Type B pancreatic cell (in vitro differentiated cells): ENCODE measurements at places on chromosomes 13 and 19. TPM values are rescaled to one million over a fixed set of nuclear protein-coding genes. Genes with fewer than 3 reads are reported as not detected.

DNA sequence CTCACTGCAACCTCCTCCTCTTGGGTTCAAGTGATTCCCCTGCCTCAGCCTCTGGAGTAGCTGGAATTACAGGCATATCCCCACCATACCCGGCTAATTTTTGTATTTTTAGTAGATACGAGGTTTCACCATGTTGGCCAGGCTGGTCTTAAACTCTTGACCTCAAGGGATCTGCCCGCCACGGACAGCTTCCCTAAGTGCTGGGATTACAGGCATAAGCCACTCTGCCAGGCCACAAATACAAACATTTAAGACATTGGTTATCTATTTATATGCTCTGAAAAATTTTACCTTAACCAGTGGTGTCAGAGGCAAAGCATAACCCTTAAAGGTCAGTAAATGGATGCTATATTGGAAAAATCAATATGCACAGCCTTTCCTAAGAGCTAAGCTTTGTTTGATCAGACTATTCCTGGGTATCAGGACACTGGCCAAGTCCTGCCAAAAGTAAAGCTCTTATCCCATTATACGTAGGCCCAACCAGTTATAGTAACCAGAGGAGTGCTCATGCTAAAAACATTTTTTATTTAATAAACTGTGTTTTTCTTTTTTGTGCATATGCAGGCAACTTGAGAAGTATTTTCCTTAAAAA is 56.4 kb upstream of the STARD13 start:
- no peak for DNase-seq
- peaks cover 5% of the 10 kb centered on the region for H3K4me1 ChIP-seq
- H3K36me3 ChIP-seq: no peaks in the 10 kb centered on the region

DNA sequence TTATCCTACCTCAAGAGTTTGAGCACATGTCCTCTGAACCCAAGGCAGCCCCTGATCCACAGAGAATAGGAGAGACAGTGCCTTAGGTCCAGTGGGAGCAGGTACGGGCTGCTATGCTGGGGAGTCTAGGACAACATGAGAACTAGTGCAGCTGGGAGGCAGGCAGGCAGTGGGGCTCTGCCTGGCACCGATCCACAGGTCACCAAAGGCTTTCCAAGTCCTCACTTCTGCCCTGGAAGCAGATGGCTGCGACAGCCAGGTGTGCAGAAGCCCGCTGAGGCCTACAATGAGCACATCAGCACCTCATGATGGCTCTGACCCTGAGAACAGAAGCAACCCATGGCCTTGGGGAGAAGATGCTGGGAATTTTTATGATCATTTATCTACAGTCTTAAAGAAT is 29.8 kb upstream of the EPHX3 start:
- H3K27me3 ChIP-seq: no peaks in the 10 kb centered on the region
- H3K27ac ChIP-seq: no peak overlapping the region
- peaks cover under 1% of the 10 kb centered on the region for H3K4me1 ChIP-seq
- DNase-seq: no peak
- H3K4me3 ChIP-seq: no peak overlapping the region

DNA sequence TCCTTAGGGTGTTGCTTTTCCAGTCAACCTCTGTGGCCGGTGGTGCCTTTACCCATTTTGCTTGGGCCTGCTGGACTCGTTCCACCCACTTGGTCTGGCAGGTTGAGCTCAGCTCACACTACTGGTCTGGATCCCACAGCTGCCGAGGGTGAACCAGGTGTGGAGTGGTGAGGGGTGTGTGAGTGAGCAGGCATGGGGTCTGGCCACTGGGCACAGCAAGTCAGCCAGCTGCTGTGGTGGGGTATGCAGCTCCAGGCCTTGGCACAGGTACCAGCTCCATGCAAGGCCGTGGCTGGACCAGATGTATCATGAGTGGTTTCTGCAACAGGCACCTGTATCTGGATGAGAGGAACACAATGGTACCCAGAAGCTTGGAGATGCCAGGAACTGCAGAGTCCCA is 277.6 kb upstream of the KLHL1 start:
- no peaks in the 10 kb centered on the region for H3K27me3 ChIP-seq
- H3K4me3 ChIP-seq: no peak overlapping the region

DNA sequence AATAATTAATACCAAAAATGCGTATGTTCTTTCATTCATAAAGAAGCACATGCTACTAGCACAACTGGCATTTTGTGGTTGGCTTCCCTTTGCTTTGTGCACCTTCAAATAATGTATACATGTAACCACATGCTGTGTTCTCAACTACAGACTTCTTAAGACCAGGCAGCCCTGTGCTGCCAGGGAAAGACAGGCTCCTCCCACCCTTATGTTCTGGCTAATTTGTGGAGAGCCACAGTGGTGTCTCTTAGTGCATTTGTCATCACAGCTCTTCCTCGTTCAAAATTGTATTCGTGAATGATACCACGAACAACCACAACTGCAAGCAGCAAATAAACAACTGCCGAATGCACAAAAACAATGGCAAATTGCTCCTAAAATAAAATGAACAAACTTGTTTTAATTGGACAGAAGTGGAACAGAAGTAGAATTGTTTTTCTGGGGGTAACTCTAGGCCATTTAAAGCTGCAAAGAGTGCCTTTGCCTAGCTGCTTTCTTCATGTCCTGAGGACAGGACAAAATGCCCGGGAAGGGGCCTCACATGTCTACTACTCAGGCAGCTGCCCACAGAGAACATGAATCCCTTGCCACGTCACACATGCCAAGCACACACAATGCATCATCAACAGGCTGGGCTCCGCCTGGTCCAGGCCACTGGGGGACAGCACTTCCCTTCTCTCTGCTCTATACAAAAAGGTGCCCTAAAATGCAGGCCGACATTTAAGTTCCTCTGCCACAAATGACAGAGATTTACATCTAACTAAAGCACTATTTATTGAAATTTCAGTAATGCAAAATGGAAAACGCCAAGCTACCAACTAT is 21.7 kb downstream of the IRS2 start:
- H3K4me3 ChIP-seq: no peak overlapping the region
- peaks cover 9% of the 10 kb centered on the region for H3K36me3 ChIP-seq
- no peaks in the 10 kb centered on the region for H3K27me3 ChIP-seq

GRCh38 chr19:4391306-4391693 is 9.0 kb downstream of the SH3GL1 start:
- H3K36me3 ChIP-seq: peaks cover 3% of the 10 kb centered on the region
- H3K4me1 ChIP-seq: peaks cover 48% of the 10 kb centered on the region
- DNase-seq: no peak
- no peaks in the 10 kb centered on the region for H3K27me3 ChIP-seq
- H3K4me3 ChIP-seq: peak overlapping the region; percentile 74

DNA sequence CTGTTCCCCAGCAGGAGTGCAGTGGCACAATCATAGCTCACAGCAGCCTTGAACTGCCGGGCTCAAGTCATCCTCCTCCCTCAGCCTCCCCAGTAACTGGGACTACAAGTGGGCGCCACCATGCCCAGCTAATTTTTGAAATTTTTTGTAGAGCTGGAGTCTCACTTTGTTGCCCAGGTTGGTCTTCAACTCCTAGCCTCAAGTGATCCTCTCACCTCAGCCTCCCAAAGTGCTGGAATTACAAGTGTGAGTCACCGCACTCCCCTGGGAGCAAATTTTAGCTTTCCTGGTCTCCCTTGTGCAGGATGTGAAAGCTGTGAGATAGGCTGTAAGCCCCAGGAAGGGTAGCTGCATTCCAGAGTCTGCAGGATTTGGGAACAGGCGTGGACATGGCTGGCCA is 5.4 kb upstream of the GARRE1 start:
- H3K27me3 ChIP-seq: peaks cover 2% of the 10 kb centered on the region
- DNase-seq: no peak
- H3K4me3 ChIP-seq: no peak overlapping the region
- H3K4me1 ChIP-seq: peaks cover 2% of the 10 kb centered on the region
- H3K36me3 ChIP-seq: peaks cover 1% of the 10 kb centered on the region

DNA sequence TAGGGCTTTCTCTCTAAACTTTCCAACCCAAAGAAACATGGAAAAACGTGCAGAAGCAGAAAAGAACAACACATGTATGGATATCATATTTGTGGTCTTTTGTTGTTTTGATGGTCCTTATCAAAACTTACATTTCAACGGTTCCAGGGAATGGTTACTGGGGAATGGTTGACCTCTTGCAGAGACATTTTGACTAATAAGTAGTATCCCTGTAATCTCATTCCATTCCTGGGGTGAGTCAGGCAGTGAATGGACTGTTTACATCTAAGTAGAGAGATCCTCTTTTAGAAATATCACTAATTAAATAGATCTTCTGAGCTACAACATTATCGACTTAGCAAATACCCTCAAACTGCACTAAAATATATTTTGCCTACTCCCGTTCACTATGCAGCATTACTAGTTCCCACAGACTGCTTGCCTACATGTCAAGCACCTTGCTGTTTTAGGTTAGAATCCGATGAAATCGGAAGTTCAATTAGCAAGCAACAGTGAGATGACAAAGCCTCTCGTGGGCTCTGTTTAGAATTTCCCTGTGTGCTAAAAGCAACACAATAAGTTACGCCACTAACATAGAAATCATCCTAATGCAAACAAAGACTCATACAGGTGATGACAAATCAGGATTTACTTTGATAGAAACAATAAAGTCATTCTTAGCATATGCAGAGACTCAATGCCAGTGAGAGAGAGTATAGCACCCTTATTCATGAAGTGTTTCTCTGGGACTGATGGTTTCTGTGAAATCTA is 797.7 kb upstream of the ARGLU1 start:
- DNase-seq: no peak
- H3K36me3 ChIP-seq: no peaks in the 10 kb centered on the region
- H3K4me3 ChIP-seq: no peak overlapping the region

GRCh38 chr19:16285769-16286498 is 38.7 kb upstream of the KLF2 start:
- peak overlapping the region; percentile 26 for H3K27ac ChIP-seq
- peaks cover 15% of the 10 kb centered on the region for H3K4me1 ChIP-seq
- no peaks in the 10 kb centered on the region for H3K36me3 ChIP-seq
- no peak overlapping the region for H3K4me3 ChIP-seq
- peaks cover 18% of the 10 kb centered on the region for H3K27me3 ChIP-seq

DNA sequence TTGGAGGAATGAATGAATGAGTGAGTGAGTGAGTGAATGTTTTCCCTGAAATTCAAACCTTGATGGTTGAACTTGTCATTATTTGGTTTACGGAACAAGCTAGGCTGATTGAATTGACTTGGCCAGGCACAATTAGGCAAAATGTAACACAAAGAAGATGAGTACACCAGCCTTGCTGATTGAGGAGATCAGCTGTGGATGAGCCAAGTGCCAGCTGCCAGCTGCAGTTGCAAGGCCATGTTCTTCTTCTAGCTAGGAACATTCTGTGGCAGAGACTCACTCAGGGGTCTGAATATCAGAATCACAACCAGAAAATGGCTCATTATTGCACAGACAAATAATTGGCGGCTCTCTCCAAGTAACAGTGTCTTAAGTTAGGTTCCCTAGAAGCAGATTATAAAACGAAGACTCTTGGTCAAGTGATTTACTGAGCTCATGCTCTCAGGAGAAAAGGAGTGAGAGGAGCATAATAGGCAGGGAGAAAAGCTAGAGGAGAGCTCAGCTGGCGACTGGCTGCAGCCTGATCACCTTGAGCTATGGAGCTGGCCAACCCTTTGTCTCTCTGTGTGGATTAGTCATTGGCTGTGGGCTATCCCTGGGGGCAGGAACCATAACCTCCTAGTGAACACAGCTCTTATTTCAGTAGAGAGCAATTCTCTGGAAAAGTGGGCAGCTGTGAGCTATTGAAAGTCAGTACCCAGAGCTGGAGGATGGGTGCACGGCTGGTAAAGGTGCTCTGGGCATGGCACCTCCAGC is 225.3 kb upstream of the SERP2 start:
- no peak overlapping the region for H3K4me3 ChIP-seq
- H3K27me3 ChIP-seq: no peaks in the 10 kb centered on the region
- no peaks in the 10 kb centered on the region for H3K36me3 ChIP-seq

DNA sequence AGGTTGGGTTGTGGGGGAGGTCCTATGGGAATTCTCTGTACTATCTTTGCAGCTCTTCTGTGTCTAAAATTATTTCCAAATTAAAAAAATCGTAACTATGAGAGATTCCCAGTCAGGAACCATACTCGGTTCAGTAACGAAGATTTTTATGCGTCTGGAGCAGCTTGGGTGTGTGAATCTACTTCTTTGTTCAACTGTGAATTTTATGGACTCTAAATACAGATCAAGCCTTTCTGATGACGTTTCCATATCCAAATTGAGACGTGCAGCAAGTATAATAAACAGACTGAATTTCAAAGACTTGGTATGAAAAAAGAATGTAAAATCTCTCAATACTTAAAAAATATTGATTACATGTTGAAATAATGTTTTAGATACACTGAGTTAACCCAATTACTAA is 30.9 kb downstream of the MLLT1 start:
- peaks cover 51% of the 10 kb centered on the region for H3K36me3 ChIP-seq
- DNase-seq: no peak
- H3K27ac ChIP-seq: no peak overlapping the region

The SYCN gene
- total RNA-seq: not detected in 2 replicates

The ZNF569 gene
- total RNA-seq: 1.4 and 8.3 TPM in 2 replicates

The STK24 gene
- total RNA-seq: 121 and 180 TPM in 2 replicates

The GPR4 gene
- total RNA-seq: not detected in 2 replicates
